Stimulated activated CD4-positive, alpha-beta T cell treated with anti-CD3 and anti-CD28 coated beads, Interleukin-2, amount 100 ng/mL, for 4 hours (primary cell): ENCODE measurements at places on chromosomes 11 and 22.

DNA sequence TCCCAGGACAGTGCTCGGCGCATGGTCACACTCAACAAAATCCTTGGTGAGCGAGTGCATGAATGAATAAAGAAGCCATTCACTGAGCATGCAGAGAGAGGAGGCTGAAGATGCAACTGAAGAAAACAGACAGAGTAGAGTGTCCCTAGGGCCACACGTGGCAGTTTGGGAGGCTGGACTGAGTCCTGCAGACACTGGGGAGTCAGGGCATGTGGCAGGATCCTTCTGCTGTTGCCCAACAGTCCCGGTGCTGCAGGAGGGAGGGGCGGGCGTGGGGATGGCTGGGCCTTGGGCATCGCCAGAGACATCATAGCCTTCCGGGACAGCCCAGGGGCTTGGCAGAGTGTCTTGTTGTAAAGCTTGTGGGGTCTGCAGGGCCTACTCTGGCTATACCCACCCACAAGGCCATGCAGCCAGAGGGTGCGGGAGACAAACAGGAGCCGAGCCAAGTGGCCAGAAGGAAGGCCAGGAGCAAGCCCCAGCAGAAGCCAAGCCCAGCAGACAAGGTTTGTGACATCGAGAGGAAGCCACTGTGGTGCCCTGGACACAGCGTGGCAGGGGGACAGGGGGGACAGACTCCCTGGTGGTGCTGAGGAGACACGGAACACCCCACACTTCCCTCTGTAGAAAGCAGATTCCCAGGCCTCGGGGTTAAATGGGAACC is 26.7 kb upstream of the FBLN1 start:
- DNase-seq = no peak

GRCh38 chr22:44219101-44219870 is 38.6 kb downstream of the PARVG start:
- DNase-seq = no peak

DNA sequence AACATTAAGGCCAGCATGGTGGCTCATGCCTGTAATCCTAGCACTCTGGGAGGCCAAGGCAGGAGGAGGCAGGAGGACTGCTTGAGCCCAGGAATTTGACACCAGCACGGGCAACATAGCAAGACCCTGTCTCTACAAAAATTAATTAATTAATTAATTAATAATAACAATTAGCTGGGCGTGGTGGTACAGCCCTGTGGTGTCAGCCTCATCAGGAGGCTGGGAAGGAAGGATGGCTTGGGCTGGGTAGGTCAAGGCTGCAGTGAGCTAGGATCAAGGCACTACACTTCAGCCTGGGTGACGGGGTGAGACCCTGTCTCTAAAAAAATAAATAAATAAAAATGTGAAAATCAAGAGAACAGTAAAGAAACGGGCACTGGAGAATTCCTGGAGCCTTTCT is 1.4 kb downstream of the ARFGAP3 start:
- DNase-seq = no peak

DNA sequence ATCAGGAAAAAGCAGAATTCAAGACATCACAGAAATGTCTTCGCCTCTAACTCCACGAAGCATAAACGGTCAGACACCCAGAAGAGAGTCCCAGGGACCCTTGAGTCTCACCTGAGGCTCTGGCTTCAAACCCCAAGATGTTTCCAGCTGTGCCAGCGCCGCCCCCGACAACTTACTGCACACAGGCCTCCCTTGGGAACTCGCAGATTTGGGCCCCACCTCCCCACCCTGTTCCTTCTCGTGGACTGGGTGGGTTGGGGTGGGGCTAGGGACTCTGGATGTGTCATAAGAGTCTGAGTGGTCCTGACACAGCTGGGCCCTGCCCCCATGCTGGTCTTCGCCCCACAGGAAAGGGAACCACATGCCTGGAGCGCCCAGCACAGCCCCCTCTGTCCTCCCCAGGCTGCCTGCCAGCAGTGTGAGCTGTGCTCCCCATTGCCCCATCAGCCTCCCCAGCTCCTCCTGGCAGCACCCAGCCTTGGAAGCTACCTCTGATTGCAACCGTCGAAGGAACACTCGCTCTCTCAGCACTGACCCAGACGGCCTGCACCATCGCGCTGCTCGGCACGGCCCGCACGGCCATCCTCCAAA is 147.5 kb downstream of the CRYBB2 start:
- no peak for DNase-seq

DNA sequence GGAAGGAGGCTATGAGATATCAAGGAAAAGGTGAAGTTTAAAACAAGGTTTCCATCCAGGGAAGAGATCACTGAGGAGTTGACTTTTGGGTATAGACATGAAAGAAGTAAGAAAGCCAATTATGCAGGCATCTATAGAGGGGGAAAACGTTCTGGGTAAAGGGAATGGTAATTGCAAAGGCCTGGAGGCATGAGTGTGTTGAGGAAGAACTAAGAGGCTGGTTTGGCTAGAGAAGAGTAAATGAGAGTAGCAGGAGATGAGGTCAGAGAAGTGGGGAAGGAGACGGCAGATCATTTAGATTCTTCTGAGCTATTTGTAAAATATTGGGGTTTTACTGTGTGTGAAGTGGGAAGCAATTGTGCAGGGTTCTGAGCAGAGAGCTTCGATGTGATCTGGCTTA is 7.6 kb downstream of the ENDOD1 start:
- DNase-seq = no peak

DNA sequence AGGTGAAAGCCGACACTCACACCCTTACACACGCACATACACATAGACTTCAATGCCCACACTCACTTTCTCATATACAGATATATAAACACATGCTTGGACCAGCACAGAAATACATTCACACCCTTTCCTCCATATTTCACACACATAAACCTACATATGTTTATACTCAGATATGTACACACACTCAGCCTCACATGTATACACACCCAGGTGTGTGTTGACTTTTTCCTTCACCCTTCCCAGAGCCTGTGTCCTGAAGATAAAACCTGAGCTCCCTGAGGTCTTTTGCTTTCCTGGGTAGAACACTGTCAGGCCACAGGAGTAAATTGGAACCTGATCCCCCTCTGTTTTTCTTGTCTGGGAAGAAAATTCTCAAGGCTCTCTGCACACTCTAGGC is 62.8 kb downstream of the INSC start:
- DNase-seq = no peak

- DNase-seq = no peak
These were observed at the start of gene ABCC8 for GRCh38 chr11:17476317-17477083. ABCC8 (minus strand) TSS chr11:17476845; CDS start chr11:17476776, 69 bp downstream.

GRCh38 chr22:45640291-45640940 is 31.2 kb upstream of the ATXN10 start:
- DNase-seq = no peak

GRCh38 chr11:15764948-15765347 is 591.4 kb downstream of the SOX6 start:
- no peak for DNase-seq

GRCh38 chr11:86274999-86275398 is 27.0 kb upstream of the HIKESHI start:
- DNase-seq = no peak

- DNase-seq = no peak
These were observed 78.5 kb downstream of the TRAF6 start for GRCh38 chr11:36431429-36432092.

GRCh38 chr22:24379536-24379935 is 47.9 kb upstream of the ADORA2A start:
- DNase-seq = no peak

- no peak for DNase-seq
These were observed 219.7 kb downstream of the BARX2 start for GRCh38 chr11:129595038-129595962.

DNA sequence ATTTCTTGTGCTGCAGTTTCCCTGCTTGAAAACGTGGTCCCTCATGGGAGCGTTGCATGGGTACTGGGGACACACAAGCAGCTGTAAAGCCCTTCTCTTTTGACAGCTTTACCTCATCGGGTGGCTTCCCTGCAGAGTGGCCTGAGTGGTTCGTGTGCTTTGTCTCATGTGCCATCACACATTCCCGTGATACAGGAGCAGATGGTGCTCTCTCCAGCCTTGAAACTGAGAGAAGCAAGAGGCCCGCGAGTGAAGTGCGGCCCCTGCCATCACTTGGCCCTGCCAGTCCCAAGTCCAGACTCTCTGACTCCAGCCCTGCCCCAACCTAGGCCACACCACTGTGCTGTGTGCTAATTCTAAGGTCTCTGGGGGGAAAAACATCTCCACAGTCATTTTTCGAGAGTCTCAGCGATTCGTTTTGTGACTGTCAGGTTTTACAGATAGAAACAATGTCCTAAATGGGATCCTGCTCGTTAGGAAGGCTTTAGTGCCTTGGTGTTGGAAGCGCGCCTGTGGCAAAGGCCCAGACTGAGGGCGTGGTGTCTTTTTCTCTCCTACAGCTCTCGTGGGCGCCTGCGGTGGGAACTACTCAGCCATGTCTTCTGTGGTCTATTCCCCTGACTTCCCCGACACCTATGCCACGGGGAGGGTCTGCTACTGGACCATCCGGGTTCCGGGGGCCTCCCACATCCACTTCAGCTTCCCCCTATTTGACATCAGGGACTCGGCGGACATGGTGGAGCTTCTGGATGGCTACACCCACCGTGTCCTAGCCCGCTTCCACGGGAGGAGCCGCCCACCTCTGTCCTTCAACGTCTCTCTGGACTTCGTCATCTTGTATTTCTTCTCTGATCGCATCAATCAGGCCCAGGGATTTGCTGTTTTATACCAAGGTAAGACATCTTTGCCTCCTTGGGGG is 64.2 kb downstream of the KREMEN1 start:
- DNase-seq = no peak

GRCh38 chr11:48122246-48122645 is 94.4 kb upstream of the OR4B1 start:
- DNase-seq = no peak

GRCh38 chr22:41334951-41335635 is 33.8 kb downstream of the ZC3H7B start:
- no peak for DNase-seq

- DNase-seq = no peak
These were observed 70.3 kb upstream of the BDNF start for GRCh38 chr11:27770576-27770975.

- no peak for DNase-seq
These were observed 841.4 kb downstream of the JRKL start for GRCh38 chr11:97231231-97231630.

DNA sequence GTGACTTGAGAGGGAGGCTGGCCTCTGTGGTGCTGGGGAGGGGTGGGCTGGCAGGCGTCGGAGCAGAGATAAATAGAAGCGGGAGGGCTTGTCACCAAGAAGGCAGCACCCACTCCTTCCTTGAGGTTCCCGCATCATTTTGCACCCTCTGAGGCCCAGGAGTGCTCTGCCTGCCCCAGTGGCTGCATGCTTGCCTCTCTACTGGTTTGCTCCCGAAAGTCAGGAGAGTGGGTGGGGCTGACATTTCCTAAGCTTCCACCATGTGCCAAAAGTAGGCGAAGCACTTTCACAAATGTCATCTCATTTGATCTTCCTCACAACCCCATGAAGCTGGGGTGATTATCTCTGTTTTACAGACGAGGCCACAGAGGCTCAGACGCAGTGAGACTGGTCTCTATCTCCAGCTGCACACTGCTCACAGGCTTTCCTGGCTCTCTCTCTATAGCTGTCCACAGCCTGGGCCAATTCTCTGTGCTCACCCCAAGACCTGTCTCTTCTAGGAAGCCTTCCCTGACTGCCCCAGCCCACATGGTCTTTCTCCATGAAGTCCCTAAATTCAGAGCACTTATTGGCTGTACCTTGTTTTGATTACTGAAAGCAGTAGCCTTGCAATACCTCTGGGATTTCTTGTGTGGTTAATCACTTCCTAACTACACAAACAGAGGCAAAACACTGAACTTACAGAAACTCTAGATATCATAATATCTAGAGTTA is 2.6 kb upstream of the UCP3 start:
- no peak for DNase-seq

- DNase-seq = no peak
These were observed 9.5 kb downstream of the APOL3 start for GRCh38 chr22:36151006-36151595.

DNA sequence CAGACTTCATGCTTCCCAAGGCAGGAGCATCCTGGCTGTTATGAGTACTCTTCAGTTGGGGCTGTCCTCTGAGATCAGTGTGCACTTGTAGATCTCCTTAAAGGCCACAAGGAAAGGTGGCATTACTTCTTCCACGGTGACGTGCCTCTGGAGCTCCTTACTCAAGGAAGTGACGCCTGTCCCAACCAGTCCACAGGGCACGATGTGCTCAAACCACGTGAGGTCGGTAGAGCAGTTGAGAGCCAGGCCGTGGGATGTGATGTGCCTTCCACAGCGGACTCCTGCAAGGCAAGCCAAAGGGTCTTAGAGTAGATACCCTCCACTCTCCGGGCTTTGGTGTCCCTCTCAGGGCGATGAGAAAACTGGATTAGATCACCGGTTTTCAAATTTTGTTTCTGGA is 1.4 kb downstream of the LIPT2 start:
- DNase-seq = no peak

DNA sequence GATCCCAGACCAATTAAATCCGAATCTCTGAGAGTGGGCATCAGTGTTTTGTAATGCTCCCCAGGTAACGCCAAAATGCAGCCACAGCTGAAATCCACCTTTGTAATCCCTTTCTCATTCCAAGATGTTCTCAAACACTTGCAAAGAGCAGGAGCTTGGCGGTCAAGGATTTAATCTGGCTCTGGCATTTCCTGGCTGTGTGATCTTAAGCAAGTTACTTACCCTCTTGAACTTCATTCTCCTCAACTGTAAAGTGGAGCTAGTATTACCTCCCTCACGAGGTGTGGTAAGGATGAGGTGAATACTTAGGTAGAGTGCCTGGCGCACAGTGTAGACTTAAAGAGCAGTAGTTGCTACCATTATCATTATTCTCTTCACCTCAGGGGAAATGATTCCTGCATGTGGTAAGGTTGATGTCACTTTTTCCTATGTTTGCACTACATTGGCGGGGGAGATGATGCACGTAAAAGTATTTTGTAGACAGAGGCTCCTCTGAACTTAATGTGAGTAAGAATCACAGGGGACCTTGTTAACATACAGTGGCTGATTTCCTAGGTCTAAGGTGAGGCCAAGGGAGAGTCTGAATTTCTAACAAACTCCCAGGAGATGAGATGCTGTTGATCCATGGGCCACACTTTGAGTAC is 210.4 kb upstream of the PITPNB start:
- DNase-seq = no peak

DNA sequence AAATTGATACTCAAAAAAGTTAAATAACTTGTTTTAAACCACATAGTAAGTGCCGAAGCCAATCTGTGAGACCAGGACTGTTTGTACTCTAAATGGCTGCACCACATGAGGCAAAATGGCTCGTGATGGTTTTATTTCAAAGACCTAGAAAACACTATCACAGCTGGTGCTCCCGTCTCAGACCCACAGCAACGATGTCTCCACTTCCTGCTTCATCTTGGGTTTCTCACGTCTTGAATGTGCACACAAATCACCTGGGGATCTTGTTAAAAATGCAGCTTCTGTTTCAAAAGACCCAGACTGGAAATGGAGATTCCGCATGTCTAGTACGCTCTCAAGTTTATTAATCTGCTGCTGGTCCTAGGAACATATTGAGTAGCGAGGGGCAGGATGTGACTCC is 1.2 kb downstream of the CD3E start:
- no peak for DNase-seq

GRCh38 chr11:45475173-45475572 is 189.0 kb upstream of the SYT13 start:
- no peak for DNase-seq
